D721Med (cell line): ENCODE measurements at places on chromosomes 4 and X.

DNA sequence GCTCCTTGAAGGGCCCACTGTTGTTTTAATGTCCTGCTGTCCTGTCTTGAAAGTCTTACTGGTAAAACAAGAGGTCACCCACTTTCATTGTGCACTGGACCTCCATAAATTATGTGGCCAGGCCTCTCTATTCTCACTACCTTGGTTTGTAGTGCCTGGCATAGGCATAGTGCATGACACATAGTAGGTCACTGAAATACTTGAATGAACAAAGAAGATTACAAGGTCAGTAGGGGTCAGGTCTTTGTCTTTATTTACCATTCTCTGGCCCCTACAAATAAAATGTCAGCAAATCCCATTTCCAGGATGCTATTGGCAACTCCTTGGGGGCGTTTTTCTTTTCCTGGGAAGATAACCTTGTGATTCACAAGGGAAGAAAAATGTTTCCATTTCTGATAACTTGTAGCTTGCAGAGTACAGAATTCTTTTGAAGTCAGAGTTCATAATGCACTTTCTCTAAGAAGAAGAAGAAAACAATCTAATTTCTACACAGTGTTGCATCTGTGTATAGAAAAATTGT is 1.4 kb downstream of the PGM2 start:
- no peak for DNase-seq

DNA sequence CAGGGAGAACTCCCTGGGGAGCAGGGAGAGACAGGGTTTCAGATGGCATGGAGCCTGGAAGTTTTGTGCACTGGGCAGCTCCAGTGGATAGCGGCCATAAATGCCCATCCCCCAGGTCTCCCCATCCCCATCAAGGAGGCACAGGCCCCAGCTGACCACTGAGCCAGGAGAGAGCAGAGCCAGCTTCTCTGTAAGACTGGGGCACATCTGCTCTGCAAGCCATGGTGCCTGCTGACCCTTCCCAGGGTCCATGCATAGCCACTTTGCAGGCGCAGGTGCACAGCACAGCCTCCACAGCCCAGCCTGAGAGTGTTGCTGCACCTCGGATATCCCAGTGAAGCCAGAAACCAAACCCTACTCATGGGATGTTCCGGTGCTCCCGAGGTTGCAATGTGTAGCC is 206.3 kb upstream of the SPANXN4 start:
- DNase-seq: no peak

DNA sequence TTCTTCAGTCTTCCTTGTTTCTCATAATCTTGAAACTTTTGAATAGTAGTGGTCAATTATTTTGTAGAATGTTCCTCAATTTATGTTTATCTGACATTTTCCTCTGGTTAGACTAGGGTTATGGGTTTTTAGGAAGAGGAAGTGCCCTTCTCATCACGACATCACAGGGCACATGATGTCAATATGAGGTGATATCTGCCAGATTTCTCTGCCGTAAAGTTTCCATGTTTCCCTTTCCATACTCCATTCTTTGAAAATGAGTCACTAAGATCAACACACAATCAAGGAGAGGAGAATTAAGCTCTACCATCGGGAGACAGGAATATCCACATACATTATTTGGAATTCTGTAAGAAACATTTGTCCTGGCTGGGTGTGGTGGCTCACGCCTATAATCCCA is 28.4 kb downstream of the RP2 start:
- no peak for DNase-seq

GRCh38 chrX:22043872-22044271 is 11.7 kb downstream of the PHEX start:
- no peak for DNase-seq

- DNase-seq: no peak
These were observed 64.4 kb upstream of the STK26 start for GRCh38 chrX:131958724-131959123.

- DNase-seq: no peak
These were observed 185.4 kb downstream of the TSPAN5 start for GRCh38 chr4:98473046-98473445.

DNA sequence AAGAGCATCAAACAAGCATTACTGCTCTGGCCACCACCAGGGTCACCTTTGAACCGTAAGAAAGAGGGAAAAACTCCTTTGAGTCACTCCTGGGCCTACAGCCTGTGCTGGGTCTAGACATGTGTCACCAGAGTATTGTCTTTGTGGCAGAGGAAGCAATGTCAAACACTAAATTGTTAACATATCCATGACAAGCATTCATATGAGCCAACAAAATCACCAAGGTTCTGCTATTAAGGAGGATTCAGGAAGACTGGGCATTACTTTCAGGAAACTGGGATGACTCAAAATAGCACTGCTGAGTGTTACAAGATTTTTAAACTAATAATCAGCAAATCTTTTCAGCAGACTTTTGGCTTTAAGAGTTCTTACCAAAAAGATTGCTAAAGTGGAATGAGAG is 28.1 kb downstream of the LGI2 start:
- DNase-seq: no peak

- no peak for DNase-seq
These were observed 886 bp upstream of the WWC2 start for GRCh38 chr4:183098019-183098722.

GRCh38 chrX:84340968-84341367 is 153.0 kb upstream of the RPS6KA6 start:
- no peak for DNase-seq

- no peak for DNase-seq
These were observed 43.9 kb upstream of the FGFBP2 start for GRCh38 chr4:16006771-16007446.

DNA sequence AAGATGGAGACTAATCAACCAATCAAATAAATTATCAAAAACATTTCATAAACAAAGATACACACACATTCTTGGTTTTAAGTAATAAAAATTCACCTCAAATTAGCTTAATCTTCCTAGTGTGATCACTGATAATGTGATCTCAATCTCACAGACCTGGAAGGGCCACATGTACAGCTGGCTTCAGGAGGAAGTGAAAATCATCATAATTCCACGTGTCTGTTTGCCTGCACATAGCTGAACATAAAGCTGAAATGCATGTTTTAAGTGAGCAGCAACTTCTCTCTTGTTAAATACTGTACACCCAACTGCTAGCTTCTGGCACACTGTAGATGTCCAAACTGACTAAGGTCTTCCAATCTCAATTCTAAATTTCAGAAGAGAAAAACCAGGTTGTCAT is 53.8 kb downstream of the ARHGAP6 start:
- no peak for DNase-seq
